ENCODE measurements at places on chromosomes 6 and 20.

GRCh38 chr6:91719414-91719813, 1132.5 kb upstream of the MAP3K7 start:
- DNase-seq = no peak

DNA sequence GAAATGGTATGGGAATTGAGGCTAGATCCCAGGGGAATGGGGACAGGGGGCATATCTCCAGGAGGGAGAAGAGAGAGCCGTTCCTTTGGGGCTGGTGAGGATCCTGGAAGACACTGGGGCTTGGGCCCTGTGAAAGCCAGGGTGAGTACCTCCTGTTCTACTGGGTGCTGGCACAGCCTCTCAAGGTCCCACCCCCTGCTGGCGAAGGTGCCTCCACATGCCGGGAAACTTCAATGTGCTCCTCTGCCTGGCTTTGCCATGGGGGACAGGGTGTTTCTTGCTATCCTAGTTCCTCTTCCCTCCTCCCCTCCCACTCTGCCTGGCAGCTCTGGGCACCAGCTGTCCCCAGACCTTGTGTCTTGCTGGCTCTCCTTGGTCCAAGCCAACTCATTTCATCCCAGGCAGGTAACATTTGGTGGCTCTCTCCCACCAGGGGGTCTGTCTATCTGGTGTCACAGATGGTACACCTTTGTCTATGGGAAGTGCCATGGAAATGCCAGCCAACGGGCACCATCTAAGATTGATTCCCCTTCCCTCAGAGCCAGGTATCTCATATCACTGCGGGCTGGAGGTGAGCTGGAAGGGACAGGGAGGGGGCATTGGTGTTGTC, 56.8 kb downstream of the MDGA1 start:
- DNase-seq = no peak

- DNase-seq = no peak
These were observed 39.7 kb downstream of the PXDC1 start for GRCh38 chr6:3711776-3712175.

- no peak for DNase-seq
These were observed 77.9 kb downstream of the PCSK2 start for GRCh38 chr20:17304774-17305173.

DNA sequence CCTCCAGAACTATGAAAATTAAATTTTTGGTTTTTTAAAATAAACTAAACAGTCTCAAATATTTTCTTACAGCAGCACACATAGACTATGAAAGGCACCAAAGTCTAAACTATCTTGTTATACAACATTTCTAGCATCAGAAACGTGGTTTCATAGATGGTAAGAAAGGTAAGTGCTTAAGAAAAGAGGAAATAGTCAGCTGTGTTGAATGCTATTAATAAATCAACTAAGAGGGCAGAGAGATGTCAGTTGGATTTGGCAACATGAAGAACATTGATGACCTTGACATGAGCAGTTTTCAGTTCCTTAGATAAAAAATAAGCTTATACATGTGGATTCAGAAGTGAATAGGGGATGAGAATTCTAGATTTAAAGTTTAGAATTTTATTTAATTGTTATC, 113.6 kb downstream of the RFX6 start:
- no peak for DNase-seq

DNA sequence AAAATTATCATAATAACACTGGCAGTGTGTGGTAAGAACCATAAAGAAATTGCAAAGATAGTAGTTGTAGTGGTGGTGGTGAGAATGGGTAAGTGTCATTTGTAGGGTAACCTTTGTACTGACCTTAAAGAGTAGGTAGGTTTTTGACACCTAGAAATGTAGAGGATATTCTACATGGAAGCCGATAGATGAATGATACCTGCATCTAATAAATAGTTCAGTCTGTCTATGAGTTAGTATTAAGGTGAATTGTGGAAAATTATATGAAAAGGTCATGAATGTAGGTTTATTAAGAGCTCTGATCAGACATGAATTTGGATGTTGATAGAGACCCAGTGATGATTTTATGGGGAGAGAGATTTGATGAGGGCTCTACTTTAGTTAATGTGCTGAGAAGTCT, 78.1 kb downstream of the MYO6 start:
- DNase-seq = no peak

DNA sequence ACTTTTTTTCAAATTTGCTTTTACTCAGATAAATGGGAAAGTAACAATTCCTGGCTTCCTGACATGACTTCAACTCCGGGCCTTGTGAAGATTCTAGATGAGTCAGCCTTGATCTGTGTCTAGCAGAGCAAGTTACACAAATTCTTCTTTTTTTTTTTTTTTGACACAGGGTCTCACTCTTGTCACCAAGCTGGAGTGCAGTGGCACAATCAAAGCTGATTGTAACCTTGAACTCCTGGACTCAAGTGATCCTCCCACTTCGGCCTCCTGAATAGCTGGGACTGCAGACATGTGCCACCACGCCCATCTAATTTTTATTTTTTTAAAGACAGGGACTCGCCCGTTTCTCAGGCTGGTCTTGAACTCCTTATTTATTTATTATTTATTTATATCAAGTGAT, 7.3 kb upstream of the ARHGAP18 start:
- DNase-seq = no peak

DNA sequence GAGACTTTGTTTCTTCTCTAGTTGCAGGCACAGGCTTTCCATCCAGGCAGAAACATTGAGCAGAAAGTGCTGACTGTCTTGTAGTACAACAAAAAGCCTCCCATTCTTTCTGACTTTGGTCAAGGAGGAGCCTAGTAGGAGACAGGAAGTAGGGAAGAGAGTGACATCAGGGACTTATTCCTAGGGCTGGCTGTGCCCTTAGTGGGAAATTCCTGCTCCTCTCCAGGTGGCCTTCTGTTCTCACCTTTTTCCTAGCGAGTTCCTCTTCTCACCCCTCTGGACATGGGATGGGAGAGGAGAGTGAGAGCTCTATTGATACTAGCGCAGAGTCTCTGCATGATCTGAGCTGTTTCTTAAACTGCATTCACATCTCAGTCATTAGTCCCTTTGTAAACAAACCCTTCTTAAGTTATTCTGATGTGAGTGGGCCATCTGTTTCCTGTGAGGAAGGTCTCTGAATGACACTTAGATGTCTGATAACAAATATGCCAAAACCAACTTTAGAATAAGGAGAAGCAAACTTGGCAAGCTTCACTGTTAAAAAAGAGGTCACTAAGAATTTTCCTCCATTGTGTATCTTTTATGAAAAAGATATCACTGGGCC, 455.0 kb downstream of the GJA1 start:
- DNase-seq = no peak

DNA sequence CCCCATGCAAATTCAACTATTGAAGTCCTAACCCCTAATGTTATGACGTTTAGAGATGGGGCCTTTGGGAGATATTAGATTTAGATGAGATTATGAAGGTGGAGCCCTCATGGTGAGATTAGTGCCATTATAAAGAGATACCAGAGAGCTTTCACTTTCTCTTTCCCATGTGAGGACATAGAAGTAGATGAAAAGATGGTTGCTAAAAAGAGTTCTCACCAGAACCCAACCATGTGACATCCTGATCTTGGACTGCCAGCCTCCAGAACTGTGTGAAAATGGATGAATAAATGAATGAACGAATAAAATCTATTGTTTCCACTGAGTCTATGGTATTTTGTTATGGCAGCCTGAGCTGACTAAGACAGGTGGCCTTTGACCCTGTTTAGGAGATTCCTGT, 50.6 kb upstream of the FBXO30 start:
- no peak for DNase-seq

DNA sequence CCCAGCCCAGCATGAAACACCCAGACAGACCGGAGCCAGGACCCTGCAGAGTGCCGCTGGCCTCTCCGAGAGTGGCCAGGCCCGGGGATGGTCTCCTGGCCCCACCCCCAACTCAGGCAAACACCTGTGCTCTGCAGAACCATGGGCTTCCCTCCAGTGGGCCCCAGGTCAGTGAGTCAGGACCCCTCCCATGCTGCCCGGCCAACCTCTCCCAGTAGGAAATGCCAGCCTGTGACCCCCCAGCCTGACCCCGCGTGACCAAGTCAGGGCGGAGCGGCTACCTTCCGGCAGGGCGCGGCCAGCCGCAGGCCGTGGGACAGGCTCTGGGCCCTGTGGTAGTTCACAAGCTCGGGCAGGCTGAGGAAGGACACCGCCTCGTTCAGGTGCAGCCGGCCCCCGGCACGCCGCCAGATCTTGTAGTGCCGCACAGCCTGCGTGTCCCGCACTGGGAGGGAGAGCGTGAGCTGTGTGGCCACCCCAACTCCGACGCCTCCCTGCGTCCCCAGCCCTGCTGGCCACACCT, 3.2 kb downstream of the PTK6 start:
- no peak for DNase-seq
